ENCODE measurements at places on chromosomes 4 and X. TPM values are rescaled to one million over a fixed set of nuclear protein-coding genes. Genes with fewer than 3 reads are reported as not detected.

DNA sequence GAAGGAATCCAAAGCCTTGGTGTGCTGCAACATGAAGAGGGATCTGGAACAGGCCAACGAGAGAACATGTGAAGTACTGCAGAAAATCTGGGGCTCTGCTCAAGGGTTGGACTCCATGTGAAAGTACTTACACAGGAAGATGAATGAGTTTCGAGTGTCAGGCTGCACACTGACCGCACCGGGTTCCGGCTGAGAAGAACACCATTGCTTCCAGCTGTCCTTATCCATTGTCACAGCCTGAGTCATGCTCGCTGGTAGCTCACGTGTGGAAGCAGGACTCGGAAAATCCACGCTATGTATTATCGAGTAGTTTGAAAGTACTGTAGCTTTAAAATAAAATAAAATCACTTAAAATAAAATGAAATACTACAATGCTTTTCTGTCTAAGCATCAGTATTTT, 50.4 kb upstream of the TBL1X start:
- no peak for DNase-seq

The XPNPEP2 gene
- total RNA-seq: 1.3 TPM

The PRRG1 gene
- total RNA-seq: 12.9 TPM

DNA sequence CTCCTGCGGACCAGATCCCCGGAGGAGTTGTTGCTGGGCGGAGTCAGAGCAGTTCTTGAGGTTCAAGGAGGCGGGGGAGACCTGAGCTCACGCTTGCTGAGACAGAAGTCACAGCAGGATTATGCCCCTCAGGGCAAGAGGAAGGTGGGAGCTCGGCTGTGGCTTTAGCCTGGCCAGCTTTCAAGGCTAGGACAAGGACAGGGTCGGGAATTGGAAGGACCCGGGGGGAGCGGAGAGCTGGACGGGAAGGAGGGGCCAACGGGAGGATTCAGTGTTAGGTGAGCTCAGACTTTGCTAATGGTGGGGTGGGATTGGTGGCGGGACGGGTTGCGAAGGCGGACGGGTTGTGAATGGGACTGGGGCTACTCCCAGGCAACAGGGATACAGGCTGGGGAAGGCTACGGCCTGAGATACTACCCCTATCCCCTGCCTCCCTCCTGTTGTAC, at the start of gene RIBC1:
TSS of gene RIBC1 (plus strand) at position 13 of the 446 bp plus-strand sequence. CDS start 3,404 bp downstream, outside the sequence.
- no peak for DNase-seq

DNA sequence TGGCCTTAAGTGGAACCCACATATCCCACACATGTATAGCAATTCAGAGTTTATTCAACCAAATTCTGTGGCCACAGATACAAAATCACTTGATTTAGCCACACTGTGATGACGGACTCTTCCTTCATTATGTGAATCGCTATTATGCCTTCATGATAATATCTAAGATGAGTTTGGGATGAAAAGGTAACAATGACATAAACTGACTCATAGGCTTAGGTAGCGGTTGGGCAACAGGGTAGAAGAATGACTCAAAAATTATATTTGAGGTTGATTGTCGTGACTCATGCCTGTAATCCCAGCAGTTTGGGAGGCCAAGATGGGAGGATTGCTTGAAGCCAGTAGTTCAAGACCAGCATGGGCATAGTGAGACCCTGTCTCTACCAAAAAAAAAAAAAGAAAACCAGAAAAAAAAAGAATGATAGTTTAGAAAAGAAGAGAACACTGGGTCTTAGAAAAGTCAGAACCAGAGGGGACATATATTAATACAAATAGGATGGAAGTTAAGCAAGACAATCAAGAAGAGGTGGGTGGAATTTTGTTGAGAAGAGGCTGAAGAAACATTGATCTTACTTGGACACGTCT, 70.4 kb upstream of the USP9X start:
- no peak for DNase-seq

GRCh38 chrX:155262970-155263754, 1.1 kb downstream of the RAB39B start:
- no peak for DNase-seq

DNA sequence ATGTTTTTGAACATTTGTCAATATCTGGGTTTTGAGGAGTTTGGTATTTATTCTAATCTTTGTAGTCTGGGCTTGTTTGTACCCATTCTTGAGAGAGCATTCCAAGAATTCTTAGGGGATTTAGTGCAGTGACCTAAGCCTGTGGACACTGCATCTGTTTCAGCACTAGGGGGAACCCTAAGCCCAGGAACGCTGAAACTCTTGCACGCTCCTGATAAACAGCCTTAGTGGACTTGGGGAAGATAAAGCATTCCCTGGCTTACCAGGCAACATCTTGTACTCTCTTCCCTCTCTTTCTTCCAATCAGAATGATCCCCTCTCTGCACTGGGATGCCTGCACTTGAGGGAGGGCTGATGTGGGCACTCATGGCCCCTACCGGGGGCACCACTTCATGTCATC, 654.9 kb upstream of the HTR2C start:
- DNase-seq: no peak

The PDGFRA gene
- 24.8 TPM for total RNA-seq

GRCh38 chr4:11074581-11075241, 354.0 kb downstream of the HS3ST1 start:
- DNase-seq: no peak

The CTAG2 gene
- total RNA-seq: not detected

DNA sequence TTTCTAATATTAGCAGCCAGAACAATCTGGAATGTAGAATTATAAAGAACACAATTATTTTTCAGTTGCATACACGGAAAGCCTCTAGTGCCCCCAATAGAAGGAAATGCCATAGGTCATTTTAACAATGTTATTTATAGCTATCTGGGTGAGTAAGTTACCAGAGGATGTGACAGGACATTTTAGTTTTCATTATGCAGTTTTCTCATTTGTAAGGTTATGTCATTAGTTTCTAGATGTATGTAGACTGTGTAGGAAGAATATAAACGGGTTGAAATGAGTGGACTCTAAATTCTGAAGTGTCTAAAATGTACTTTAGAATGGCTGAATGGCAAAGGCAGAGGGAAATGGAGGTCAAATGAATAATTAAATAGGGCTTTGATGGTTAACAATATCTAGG, 213.3 kb downstream of the DTHD1 start:
- DNase-seq: no peak

The SPANXN4 gene
- total RNA-seq: not detected

GRCh38 chr4:94722270-94722669, 35.5 kb upstream of the BMPR1B start:
- DNase-seq: no peak

The RTL3 gene
- 0.14 TPM for total RNA-seq

DNA sequence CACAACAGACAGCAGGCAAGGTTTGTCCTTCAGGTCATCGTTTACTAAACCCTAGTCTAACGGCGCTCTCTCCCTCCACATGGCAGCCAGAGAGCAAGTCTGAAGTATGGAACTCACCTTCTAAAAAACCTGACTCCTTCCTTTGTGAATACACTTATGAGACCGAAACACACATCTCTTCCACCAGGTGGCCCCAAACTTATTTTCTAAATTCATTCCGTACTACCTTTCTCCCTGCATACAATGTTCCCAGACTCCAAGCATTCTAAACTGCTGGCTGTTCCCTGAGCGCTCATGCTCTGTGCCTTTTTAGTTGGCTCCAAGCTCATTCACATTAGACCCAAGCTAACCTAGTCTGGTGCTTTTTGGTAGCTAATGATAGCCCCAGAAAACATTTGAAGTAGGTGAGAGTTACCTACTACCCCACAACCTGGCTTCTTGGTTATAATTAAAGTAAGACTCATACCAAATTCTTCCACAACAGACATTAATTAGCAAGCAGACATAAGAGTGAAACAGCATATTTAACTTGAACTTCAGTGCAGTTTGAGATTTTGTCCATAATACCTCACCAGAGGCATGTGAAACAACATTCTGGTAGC, 67.6 kb upstream of the DCLK2 start:
- no peak for DNase-seq
